CD4-positive, alpha-beta T cell treated with Interferon gamma for 1 hour (primary cell): ENCODE measurements at places on chromosomes 7 and 10.

DNA sequence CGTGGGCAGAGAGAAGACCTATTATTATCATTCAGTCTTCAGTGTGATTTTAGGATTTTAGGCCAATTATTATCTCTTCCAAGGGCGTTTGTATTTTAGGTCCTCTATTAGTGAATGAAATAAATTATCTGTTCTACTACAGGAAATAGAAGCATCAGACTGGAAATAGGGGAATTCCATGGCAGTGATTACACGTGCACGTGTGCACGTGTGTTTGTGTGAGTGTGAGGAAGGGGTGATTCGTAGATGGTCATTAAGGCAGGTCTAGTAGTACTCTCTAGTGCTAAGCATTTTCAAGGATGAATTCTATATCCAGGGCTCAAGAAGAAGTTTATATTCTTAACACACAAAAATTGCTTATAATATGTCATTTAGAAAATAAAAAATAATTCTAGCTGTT lies 623.2 kb downstream of the GATA3 start:
- DNase-seq: no peak

DNA sequence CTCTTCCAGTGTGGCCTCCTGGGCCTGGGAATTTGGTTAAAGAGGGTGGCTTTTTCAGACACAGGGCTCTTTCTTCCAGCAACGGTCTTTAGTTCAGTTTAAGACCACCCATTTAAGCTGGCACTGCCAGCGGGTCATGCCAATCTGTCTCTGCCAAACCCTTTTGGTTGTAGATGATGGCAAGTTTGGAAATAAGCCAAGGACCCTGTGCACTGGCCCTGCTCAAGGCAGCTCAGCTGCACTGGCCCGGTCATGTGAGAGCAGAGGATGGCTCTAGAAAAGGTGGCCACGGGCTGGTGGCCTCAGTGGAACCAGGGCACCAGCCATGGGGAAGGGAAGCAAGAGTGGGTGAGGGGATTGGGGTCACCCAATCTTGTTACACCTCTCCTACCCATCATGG lies 294.1 kb downstream of the GLRX3 start:
- DNase-seq: no peak

DNA sequence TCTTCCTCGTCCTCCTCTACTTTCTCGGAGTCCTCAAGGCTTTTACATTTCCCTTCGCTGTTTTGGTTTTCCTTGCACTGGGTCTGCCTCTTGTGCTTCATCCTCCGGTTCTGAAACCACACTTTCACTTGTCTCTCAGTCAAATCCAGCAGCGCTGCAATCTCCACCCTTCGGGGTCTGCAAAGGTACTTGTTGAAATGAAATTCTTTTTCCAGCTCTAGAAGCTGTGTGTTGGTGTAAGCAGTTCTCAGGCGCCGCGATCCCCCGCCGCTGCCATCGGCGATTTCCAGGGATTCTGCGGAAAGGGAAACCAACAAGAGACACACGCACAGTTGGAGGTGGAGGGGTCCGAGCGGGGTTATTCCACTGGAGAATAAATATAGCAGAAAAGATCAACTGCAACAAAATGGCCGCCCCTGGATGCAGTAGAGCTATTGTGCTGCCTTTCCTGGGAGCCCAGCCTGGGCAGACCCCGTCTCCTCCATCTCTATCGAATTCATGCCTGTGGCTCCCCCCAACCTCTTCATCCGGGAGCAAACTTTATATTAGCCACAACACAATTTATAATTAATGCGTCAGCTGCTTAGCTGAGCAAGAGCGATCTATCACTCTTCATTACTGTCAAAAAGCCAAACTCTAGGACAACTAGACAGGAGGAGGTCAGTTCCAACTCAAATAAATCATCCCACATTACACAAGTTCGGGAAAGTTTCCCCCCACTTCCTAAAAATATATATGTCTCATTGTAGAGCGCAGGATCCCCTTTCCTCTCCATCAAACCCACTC lies 1.1 kb downstream of the HOXA2 start:
- DNase-seq: no peak

DNA sequence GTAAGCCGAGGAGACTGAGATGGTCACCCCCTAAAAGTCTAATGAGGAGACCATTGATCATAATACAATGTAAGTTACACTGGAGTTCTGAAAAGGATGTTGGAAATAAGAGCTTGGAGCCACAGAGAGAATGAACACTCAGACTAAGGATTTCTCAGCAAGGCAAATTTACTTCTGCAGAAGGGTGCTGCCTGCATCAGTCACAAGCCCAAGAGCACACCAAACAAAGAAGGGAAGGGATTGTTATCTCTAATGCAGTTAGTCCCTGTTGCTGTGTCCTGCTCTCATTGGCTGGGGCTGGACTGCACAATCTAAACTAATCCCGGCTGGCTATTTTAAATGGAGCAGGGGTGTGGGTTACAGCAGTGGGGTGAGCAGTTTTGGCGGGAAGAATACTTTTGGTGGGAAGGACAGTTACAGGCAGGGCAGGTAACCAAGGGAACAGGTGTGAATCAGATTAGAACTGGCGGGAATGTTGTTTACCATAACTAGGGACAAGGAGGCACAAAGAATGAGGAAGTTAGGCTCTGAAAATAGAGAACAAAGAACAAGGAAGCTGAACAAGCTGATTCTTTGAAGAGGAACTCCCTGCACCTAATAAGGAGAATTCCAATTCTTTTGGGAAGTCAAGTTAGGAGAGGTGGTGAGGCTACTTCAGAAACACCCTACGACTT lies 30.3 kb upstream of the TRIM24 start:
- no peak for DNase-seq

- DNase-seq: no peak
Observed at GRCh38 chr7:88866265-88866863, 70.8 kb upstream of the TEX47 start.

GRCh38 chr10:69468751-69469089 lies 17.5 kb downstream of the TSPAN15 start:
- no peak for DNase-seq

GRCh38 chr10:132866601-132867381 lies 75.6 kb downstream of the CFAP46 start:
- DNase-seq: no peak

GRCh38 chr10:124658591-124659242 lies 85.5 kb downstream of the FAM53B start:
- no peak for DNase-seq

DNA sequence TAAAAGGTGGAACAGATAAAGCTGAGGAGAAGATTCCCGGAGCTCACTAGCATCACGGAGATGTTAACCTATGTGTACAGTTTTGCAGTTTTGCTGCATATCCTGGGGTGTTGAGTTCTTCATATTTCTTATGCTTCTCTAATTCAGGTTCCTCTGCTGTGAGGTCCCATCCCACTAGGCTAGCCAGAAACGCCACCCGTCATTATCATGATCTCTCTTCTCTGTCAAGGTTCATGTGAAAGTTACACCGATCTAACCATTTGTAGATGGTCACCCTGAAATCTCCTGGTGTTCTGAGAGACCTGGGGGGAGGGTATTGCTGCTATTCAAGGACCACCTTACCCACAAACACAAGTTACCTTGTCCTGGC lies 136.3 kb downstream of the CCDC71L start:
- DNase-seq: no peak

DNA sequence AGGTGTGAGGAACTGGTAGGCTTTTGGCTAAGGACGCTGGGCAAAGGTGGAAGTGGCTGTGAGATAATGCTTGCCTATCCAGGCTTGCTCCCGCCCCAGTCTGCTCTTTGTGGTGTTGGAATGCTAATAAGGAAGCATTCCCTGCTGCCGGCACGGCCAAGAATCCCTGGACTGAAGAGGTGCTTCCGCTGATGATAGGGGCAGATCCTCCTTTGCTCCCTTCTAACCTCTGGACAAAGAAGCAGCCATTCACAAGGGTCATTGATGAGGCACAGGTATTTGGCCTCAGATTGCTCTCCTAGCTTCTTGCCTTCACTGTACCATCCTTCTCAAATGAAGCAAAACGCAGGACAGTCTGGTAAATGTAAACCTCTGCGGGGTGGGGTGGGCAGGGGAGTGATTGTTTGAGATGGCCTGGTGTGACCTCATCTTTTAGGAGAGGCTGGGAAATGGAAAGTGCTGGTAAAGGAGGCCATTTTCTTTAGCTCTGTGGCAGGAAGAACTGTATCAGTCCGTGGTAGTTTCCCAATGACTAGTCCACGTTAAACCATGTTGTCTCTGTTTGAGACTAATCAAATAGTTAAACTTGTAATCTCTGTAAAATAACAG lies 1.7 kb downstream of the PGAM1 start:
- DNase-seq: no peak

DNA sequence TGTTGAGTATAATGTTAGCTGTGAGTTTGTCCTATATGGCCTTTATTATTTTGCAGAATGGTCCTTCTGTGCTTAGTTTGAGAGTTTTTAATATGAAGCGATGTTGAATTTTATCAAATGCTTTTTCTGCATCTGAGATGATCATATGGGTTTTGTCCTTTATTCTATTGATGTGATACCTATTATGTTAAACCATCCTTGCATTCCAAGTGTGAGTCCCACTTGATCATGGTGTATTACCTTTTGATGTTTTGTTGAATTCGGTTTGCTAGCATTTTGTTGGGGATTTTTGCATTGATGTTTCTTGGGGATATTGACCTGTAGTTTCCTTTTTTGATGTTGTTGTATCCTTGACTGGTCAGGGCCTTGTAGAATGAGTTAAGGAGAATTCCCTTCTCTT lies 166.4 kb downstream of the MLLT10 start:
- no peak for DNase-seq

DNA sequence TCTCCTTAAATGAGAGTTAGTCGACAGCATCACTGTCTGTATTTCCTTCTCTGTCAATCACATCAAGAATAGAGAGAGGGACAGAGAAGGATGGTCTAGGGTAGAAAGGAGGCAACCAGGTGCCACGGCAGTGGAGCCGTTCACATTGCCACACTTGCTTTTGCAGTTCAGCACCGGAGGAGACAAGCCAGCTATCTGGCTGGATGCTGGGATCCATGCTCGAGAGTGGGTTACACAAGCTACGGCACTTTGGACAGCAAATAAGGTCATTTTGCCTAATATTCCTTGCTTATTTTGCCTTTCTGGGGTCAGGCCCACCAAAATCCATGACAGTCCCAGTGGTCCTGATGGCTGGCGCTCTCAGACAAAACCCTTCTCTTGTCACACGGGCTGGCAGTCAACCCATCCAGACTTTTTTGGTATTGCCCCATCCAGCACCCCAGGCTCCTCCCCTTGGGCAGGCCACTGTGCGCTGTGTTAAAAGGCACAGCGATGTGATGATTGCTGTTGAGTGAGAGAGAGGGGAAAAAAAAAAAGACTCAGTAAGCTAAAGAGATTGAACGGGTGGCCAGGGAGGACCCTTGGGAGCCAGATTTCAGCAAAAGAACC lies 8.4 kb downstream of the CPA2 start:
- no peak for DNase-seq

- no peak for DNase-seq
Observed at GRCh38 chr10:98624963-98625362, 178.2 kb upstream of the HPS1 start.

GRCh38 chr7:7820409-7820808 lies 102.0 kb upstream of the RPA3 start:
- DNase-seq: no peak

GRCh38 chr10:21518149-21518640 lies 7.3 kb downstream of the SKIDA1 start:
- DNase-seq: no peak

DNA sequence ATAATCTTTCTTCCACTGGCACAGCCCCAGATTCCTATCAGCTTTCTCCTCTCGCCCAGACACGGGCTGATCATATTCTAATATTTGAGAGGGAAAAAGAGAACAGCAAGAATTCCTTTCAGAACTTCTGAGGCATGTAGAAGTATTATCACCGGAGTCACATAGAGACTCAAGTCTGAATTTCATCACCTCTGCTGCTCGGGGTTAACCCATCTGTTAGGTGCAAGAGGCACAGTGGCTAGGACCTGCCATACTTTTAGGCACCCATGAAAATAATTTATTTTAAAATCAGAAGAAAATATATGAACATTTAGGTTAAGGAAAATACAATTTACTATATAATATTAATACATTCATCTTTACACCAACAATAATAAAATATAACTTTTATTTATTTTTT lies 21.0 kb downstream of the PANK1 start:
- DNase-seq: no peak

DNA sequence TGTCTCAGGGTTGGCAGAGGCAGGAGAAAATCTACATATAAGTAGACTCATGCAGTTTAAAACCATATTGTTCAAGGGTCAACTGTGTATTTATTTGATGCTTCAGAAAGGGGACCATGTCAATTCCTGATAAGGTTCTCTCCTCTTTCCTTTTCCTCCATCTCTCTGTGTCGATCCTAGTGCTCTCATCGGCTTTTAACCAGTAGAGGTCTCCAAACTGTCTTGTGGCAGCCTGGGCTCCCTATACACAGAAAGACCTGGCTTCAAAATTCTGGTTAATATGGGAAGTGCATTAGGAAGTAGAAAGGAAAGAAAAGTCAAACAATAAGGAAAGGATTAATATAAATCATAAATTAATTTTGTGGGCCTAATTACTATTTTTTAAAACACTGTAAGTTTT lies 304.4 kb upstream of the C7orf33 start:
- no peak for DNase-seq

DNA sequence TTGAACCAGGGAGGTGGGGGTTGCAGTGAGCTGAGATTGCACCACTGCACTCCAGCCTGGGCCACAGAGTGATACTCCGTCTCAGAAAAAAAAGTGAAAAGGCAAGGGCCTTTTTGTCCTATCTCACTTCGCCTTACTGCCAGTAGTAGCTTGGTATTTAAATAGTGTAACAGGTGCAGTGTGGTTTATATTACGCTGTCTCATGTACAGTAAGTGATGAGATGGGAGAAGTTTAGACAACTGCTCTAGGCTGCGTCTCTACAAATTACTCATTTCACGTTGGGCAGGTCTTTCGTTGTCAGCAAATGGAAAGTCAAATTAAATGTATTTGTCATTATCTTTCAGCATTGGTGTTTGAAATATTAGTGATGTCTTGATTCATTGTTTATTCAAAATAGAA lies 15.5 kb upstream of the PFKFB3 start:
- DNase-seq: no peak

GRCh38 chr10:74114041-74114448 lies 36.6 kb downstream of the AP3M1 start:
- DNase-seq: no peak

- DNase-seq: no peak
Observed at GRCh38 chr7:143359771-143360353, 2.7 kb downstream of the FAM131B start.

GRCh38 chr7:70237256-70237655 lies 639.0 kb downstream of the AUTS2 start:
- no peak for DNase-seq

- DNase-seq: no peak
Observed at GRCh38 chr7:127251036-127251464, 1.7 kb downstream of the GRM8 start.

GRCh38 chr10:36053775-36054174 lies 411.7 kb upstream of the FZD8 start:
- DNase-seq: no peak
